Colonic mucosa (tissue), 4 donors: ENCODE measurements at places on chromosomes 4 and X. TPM values are rescaled to one million over a fixed set of nuclear protein-coding genes. Genes with fewer than 3 reads are reported as not detected.

The FAM47E gene
- 3.9 TPM for total RNA-seq

The NLRP2B gene
- total RNA-seq: not detected

The STARD8 gene
- total RNA-seq: 1.6 TPM

The TMEM255A gene
- 1.1 TPM for total RNA-seq

DNA sequence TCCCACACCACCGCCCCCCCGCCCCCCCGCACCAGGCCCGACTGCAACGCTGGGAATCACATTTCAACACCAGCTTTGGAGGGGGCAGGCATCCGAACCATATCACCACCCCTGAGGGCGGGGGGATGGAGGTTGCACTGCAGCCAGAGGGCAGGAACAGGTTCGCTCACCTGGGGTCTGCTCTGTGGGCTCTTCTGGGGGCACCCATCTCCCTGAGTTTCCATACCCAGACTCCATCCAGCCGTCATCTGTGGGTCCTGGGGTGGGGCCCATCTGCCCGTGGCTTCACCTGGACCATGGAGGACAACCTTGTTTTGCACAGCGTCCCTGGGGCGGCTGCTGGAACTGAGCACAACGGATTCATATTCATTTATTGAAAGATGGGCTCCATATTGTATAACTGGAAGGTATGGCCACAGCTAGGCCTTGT, 6.9 kb downstream of the PSAPL1 start:
- no peak overlapping the region for H3K27ac ChIP-seq
- H3K4me1 ChIP-seq: no peaks in the 10 kb centered on the region
- H3K36me3 ChIP-seq: no peaks in the 10 kb centered on the region
- no peaks in the 10 kb centered on the region for H3K27me3 ChIP-seq

GRCh38 chr4:53480909-53481308, 103.5 kb downstream of the FIP1L1 start:
- no peak for DNase-seq
- H3K27ac ChIP-seq: no peak overlapping the region
- H3K4me1 ChIP-seq: no peaks in the 10 kb centered on the region
- no peak overlapping the region for H3K4me3 ChIP-seq
- H3K27me3 ChIP-seq: no peaks in the 10 kb centered on the region

DNA sequence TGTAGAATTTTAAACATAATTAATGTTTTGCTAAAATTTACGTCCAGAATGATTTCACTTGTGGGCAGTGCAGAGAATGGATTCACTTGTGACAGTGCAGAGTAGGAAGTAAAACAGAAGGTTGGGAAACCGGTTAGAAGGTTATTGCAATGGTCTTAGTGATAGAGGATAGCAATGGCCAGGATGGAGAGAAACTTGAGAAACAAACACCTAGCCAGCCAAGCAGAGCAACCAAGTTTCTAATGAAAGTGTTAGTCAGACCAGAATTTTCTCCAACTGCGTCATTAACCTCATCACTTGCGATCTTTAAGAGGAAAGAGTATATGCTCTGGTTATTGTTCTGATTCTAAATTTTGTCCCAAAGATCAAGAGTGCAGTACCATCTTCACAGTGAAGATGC, 50.0 kb upstream of the TBC1D9 start:
- H3K4me1 ChIP-seq: no peaks in the 10 kb centered on the region
- no peaks in the 10 kb centered on the region for H3K27me3 ChIP-seq
- no peak overlapping the region for H3K27ac ChIP-seq
- H3K4me3 ChIP-seq: no peak overlapping the region
- DNase-seq: no peak
- H3K36me3 ChIP-seq: no peaks in the 10 kb centered on the region

- no peak for DNase-seq
- no peaks in the 10 kb centered on the region for H3K27me3 ChIP-seq
- no peak overlapping the region for H3K27ac ChIP-seq
- H3K4me1 ChIP-seq: no peaks in the 10 kb centered on the region
Measured at GRCh38 chr4:147201016-147201415, 255.4 kb upstream of the TTC29 start.
